H54 (cell line): ENCODE measurements at places on chromosomes 5 and 9.

GRCh38 chr9:127166651-127167524 lies 44.5 kb upstream of the ANGPTL2 start:
- DNase-seq = peak; percentile 74

DNA sequence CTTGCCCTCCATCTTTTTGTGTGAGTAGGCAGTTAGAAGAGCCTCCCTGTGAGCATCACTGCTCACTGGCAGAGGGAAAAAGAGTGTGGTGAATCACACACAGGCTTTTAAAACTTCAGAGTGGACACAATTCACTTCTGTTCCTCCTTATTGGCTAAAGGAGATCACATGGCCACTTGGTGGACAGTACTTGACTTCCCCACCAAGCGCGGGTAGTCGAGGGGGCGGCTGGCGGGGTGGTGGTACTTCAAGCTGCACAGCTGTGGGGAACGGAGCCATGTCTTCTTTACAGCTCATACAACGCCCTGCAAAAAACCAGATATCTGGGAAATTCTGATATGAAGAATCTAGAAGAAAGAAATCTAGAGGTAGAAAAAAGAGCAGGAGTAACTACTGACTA lies 95.4 kb downstream of the PAM start:
- no peak for DNase-seq

- peak; percentile 63 for DNase-seq
Measured at GRCh38 chr5:69450116-69450515, 35.2 kb downstream of the MARVELD2 start.

DNA sequence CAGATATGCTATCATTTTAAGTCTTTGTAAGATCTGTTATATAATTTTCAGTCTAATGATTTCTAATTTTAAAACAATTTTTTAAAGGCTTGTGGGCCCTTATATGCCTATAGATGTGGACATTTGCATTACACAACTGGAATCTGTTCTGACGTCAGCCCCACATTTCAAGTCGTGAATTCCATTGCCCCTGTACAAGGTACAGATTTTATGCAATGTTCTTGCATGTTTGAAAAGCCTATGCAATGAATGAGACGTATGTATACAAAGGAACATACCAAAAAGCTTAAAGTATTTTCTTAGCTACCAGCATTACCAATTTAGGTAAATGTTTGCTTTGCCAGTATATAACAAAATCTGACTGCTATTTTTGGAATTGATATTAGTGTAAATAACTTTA lies 77.2 kb downstream of the ITGA1 start:
- DNase-seq = no peak

DNA sequence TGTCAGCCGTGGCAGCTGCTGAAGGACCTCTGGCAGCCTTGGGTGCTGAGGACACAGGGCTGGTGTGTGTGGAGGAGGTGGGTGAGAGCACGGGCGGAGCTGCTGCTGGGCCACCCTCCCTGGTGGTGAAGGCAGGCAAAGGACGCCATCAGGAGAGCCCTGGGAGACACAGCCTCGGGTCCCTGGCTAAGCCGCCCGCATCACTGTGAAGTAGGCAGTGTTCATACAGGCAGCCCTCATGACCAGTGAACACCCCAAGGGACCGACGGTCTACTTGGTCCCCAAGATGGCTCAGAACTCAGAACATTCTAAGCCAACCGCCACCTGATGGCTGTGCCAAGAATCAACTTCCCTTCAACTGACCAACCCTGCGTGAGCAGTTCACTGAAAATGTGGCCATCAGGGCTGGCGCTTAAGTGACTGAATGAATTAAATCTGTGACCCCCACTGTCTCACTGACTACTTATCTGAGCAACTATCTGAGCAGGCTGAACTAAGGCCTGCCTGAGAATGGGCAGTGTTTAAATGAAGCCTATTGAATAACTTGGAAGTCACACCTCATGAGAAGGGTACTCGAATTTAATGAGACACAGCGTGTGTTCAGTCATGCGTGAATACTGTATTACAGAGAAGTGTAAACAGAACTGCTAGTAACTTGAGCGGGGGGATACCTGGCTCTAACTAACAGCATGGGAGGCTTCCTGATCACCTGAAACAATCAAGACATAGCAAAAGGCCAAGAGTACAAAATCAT lies 54.7 kb upstream of the SIMC1 start:
- no peak for DNase-seq

GRCh38 chr9:89664896-89665329 lies 60.1 kb downstream of the GADD45G start:
- DNase-seq = no peak

GRCh38 chr9:68640421-68641089 lies 64.5 kb upstream of the PIP5K1B start:
- no peak for DNase-seq

- DNase-seq = no peak
Measured at GRCh38 chr9:33267151-33267767, 2.4 kb downstream of the CHMP5 start.

DNA sequence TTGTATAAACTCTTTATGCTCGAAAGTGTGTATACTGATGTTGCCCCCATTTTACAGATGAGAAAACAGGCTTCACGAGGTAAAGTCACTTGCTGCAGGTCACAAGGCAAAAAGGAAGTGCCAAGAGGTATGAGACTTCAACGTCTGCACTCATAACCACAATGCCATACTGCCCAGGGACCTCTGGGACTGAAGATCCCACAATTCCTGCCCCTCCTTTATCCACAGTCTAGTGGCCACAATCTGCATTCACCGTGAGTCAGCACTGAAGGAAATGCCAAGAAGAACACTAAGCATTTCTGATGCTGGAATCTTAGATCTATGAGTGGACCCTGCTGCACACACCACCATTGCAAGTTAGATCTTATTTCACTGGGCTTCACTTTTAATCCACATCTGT lies 37.3 kb downstream of the MED27 start:
- peak; percentile 78 for DNase-seq

GRCh38 chr9:26746357-26747072 lies 146.1 kb downstream of the CAAP1 start:
- DNase-seq = peak; percentile 24

DNA sequence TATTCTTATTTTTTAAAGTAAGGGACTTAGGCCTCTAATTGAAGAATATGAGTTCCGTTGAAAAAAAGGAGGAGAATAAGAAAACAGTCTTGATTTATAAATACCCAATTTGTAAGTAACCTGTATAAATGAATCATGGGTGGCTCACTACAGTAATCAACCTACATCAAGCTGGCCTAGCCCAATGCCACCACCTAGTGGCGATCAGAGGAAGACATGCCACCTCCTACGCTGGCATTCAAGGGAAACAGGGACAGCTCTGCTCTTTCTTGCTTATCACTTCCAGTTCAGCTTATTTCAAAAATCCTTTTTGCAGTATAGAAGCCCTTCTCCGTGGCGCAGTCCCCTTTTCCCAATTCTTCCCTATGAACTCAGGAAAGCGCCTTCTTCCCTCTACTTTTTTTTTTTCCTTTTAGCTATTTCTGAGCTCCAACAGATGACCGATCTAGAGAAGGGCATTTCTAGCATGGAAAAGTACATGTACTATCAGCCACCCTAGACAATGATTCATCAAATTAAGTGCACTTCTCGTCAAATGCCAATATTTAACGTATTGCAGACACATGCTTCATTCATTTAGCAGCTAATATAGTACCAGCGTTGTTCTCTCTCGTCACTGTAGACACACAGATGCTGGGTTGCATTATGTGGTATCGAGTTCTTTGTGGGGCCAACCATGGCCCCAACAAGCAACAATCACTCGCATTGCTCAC lies 28.3 kb downstream of the PTPN3 start:
- peak; percentile 77 for DNase-seq

GRCh38 chr5:171596391-171596878 lies 177.0 kb downstream of the FGF18 start:
- peak; percentile 72 for DNase-seq

DNA sequence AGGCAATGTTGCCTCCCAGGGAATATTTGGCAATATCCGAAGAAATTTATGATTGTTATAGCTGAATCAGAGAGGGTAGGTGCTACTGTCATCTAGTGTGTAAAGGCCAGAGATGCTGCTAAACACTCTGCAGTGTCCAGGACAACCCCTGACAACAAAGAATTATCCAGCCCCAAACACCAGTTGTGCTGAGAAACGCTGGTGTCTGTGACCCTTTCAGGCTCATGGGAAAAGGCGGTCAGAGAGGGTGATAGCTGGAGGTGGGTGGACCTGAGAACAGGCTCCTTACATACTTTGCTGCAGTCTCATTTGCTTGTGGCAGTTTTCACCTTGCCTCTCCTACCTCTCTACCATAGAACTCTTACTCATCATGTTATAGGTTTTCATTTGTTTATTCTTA lies 295.3 kb upstream of the DMRT1 start:
- DNase-seq = no peak

DNA sequence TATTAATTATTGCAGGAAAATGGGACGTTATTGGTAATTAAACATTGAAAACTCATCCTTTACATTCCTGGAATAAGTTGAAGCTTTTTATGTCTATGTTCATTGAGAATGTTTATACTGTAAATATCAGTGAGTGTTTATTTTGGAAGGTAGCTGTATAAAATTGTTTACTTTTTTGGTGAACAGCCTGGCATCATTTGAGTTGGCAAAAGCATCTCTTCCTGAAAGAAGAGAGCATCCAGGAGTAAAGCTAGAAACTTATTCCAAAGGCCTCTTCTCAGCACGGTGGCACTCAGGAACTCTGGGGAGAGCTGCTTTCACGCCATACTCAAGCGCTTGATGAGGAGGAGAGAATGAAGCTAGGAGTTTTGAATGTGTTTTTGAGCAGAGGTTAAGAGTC lies 79.9 kb downstream of the GAPVD1 start:
- DNase-seq = no peak

DNA sequence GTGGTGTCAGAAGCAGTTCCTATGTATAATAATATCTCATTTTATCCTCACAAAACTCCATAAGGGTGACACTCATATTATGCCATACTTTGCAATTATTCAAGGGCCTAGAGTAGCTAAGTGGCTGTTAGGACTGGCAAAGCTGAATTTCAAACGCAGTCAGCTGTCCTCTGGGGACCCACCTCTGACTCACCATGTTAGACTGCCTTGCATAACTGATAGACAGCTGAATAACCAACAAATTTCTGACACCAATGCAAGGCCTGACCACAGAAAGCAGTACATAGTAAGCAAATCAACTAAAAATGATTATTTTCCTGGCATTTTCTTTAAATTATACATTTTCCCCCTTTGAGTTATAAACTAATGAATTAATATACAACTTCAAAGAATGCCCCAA lies 251.6 kb upstream of the PTGER4 start:
- DNase-seq = peak; percentile 18

GRCh38 chr5:44660251-44660650 lies 148.5 kb upstream of the MRPS30 start:
- DNase-seq = no peak

DNA sequence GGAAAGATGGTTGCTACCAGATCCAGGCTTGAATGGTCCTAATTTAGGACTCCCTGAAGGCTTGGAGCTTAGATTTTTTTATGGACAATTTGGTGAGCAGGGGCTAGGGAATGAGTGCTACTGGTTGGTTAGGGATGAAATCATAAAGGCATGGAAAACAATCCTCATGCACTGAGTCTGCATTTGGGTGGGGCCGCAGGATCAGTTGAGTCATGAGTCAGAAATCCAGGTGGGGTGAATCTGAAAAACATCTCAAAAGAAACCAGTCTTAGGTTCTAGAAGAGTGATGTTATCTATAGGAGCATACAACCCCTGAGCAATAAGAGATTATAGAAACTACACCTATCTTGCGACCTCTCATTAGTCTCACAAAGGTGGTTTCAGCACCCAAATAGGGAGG lies 300.0 kb downstream of the KIF4B start:
- no peak for DNase-seq

DNA sequence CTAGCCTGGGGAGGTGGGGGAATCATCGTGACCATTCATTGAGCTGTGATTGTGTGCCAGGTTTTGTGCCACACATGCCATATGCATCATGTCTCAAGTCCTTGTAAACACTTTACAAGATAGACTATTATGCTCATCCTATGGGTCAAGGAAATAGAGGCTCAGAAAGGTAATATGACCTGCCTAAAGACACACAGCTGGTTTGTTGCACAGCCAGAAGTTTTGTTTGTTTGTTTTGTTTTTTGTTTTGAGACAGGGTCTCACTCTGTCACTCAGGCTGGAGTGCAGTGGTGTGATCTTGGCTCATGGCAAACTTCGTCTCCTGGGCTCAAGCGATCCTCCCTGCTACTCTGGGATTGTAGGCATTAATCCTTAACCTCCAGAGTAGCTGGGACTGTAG lies 21.4 kb upstream of the CRB2 start:
- DNase-seq = no peak

DNA sequence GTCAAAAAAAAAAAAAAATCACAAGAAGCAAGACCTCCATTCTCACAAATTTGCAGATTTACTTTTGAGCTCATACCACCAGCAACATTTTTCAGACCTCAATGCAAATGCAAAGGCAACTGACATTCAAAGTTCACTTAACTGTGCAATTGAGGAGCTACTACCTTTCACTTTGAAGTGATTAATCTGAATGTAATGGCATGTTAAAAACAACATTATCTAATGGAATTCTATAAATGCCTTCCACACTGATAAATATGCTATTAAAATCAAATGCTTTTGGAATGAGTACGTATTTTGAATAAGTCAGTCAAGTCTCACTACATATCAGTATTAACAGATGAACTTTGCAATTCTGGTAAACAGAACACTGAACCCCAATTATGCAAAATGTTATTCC lies 32.3 kb downstream of the UBQLN1 start:
- DNase-seq = no peak

- DNase-seq = no peak
Measured at GRCh38 chr5:120152931-120153330, 311.2 kb upstream of the PRR16 start.

DNA sequence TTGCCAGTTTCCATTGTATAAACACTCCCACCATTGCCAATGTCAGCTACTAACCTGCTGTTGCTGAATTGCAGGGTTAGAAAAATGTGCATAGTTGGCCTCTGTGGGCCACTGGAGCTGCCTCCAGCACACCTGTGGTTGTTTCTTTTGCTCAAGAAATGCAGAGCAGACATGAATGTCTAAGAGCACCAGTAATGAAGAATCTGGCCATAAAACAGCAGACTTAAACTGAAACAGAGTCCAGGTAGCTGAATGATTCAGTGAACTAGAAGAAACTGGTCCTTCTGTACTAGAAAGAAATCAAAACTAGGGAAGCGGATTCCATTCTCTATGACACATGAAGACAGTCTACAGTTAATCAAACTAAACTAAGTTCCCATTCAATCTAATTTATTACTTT lies 48.2 kb downstream of the NUDT12 start:
- DNase-seq = no peak

DNA sequence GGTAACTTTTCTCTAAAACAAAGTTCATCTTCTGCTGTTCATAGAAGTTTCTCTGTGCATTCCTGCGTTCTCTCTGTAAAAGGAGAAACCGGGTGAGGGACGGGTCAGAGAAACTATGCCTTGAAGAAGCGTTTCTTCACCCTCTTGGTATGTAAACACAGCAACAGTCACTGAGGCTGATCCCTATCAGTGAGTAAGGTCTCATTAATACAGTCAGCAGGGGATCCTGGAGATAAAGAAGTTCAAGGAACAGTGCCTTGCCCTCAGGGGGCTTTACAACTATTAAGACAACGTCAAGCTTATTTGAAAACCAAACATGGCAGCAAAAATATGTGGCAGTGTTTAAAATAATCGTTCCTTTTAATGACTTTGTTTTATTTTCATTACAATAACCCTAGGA lies 202.9 kb upstream of the IL12B start:
- DNase-seq = no peak

GRCh38 chr5:83299353-83299752 lies 172.2 kb upstream of the VCAN start:
- no peak for DNase-seq
